Activated CD4-positive, alpha-beta T cell treated with anti-CD3 and anti-CD28 coated beads, Interleukin-2, amount 10 ng/mL, durations not matched to agents 24 days and 14 days (primary cell): ENCODE measurements at places on chromosomes 13 and 19.

DNA sequence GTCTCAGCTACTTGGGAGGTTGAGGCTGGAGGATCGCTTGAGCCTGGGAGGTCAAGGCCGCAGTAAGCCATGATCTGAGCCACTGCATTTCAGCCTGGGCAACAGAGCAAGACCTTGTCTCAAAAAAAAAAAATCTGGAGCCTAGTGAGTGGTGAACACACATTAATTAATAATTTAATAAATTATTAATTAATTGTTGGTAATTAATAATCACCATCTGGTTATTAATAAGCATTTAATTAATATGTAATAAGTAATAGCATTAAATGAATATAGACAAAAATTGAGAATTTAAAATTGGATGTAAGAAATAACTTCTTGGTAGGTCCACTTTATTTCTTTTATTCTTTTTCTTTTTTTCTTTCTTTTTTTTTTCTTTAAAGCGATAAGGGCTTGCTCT is 31.9 kb upstream of the CEBPA start:
- no peak for DNase-seq

GRCh38 chr13:63902141-63902540 is 2486.5 kb upstream of the PCDH20 start:
- DNase-seq, result no peak

DNA sequence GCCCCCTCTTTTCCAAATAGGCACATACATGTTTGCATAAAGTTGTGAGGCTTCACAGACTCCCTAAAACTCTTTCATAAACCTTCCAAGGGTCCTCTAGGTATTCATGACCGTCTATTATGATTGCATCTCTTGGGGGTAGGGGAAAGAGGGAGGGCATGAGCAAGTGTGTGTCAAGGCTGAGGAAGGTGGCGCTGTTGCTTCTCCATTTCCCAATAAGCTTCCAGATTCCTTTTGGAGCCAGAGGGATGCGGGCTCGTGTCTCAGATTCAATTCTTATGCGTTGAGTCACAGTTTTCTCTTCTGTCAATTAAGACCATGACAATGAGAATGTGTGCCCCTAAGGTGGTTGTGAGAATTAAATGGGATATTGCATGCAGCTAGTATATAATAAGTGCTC is 51.0 kb upstream of the CYP2A7 start:
- DNase-seq, result no peak

DNA sequence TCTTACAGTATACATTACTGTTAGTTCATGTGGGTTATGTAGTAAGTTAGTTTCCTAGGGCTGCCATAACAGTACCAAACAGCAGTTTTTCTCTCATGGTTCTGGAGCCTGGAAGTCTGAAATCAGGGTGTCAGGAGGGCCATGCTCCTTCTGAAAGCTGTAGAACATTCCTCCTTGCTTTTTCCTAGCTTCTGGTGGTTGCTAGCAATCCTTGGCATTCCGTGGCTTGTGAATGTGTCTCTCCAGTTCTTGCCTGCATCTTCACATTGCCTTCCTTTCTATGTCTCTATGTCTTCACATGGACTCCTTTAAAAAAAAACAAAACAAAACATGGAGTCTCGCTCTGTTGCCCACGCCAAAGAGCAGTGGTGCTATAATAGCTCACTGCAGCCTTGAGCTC is 95.4 kb downstream of the WDFY2 start:
- DNase-seq, result no peak

DNA sequence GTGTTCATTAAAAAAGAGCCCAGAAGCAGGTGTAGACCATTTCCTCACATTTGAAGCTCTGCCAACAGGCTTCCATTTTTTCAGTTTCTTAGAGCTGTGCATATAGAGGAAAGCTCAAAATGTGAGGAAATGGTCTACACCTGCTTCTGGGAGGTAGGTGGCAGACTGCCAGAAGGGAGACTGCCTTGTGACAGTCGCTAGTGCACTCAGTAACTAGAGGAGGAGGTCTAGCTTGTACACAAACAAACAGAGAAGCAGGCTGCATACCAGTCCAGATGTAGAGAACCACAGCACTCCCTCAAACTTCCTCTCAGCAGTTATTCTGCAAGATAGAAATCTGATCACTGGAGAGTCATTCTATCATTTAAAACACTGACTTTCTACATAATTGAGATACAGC is 800.2 kb downstream of the EFNB2 start:
- no peak for DNase-seq

GRCh38 chr13:73910733-73911132 is 223.5 kb downstream of the KLF12 start:
- DNase-seq, result no peak

GRCh38 chr19:55276720-55277430 is 3.0 kb downstream of the HSPBP1 start:
- no peak for DNase-seq

GRCh38 chr19:14198384-14199376 is 7.3 kb downstream of the ADGRL1 start:
- DNase-seq, result no peak

DNA sequence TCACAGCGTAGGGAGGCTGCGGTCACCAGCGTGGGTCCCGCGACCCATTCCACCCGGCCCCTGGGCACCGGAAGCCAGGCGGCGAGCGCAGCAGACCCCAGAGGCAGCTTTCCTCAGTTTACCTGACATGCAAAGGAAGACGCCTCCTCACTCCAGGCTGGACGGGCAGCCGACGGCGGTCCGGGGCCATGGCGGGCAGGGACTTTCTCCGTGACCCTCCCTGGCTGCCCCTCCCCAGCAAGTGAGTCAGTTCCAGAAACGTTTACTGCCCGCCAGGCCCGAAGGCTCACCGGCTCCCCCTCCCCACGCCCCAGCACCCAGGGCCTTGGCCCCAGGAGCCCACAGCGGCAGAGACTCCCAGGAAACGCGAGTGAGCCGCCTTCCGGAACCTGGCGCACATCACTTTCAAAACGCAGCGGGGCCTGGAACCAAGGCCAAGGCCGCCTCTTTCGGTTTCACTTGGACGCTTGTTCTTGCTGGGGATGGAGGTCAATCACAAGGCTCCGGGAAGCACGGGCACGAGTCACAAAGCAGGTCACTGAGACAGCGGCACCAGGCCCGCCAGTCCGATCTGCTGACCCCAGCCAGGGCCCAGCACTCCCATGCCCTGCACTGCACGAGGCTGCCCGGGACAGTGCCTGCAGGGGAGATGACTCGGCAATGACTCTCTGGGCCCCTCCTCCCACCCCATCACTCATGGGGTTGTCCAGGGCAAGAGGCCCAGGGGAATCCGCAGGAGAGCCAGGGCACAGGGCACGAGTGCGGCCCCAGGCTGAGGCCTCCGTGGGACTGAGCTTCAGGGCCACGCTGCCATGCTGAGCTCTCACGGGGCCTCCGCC is 5.3 kb downstream of the SBNO2 start:
- DNase-seq, result no peak

- no peak for DNase-seq
These were observed 160.2 kb downstream of the SLC7A1 start for GRCh38 chr13:29435125-29435911.

DNA sequence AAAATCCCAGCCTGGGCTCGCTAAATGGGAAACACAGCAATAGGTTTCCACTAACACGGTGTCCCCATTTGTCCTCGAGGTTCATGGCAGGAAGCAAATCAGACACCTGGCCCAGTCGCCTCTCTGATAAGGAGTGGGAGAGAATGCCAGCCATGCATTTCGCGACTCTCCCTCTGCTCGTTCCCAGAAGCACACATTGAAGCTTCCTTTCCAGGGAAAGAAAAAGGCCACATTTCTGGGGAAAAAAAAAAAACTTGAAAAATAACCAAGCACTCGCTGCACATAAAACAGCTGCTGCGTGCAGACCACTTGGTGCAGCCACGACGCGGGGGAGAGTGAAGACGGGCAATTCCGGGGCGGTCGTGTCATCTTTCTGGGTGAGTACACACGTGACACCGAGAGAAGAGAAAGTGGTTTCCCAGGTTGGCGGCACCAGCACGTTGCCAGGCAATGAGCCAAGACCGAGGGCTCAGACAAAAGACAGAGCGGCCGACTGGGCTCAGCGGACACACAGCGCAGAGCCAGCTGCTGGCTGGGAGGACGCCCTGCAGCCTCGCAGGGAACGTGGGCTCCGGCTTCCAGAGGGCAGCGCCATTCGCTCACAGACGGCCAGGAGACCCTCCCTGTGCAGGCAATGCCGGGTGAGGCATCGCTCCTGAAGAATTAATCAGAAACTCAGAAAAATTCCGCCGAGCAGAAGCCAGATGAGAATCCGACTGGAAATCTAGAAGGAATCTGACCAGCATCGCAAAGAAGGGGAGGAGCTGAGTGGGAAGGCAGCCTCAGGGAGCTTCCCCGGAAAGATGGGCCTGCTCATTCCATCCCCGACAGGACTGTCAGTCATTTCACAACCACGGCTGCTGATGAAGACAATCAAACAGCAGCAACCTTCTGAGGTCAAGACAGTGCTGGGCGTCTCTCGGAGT is 83.2 kb upstream of the IRS2 start:
- DNase-seq, result peak; percentile 54

- DNase-seq, result no peak
These were observed 389.3 kb upstream of the PCDH9 start for GRCh38 chr13:67619351-67619994.

DNA sequence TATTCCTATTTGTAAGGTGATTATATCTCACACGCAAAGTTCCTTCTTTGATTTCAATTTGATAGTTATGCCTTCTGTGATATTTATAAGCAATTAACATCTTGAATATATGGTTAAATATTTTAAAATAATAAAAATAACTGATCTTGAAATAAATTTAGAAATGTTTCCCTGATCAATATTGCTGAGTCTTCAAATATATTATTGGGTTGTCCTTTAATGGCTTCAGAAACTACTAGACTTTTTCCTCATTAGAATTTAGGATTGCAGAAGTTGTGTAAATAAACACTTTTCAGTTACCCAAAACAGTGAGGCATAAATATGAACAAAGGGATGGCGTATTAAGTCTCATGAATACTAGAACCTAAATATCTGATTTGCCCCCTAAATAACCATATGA is 252.3 kb upstream of the PRR20A start:
- no peak for DNase-seq

DNA sequence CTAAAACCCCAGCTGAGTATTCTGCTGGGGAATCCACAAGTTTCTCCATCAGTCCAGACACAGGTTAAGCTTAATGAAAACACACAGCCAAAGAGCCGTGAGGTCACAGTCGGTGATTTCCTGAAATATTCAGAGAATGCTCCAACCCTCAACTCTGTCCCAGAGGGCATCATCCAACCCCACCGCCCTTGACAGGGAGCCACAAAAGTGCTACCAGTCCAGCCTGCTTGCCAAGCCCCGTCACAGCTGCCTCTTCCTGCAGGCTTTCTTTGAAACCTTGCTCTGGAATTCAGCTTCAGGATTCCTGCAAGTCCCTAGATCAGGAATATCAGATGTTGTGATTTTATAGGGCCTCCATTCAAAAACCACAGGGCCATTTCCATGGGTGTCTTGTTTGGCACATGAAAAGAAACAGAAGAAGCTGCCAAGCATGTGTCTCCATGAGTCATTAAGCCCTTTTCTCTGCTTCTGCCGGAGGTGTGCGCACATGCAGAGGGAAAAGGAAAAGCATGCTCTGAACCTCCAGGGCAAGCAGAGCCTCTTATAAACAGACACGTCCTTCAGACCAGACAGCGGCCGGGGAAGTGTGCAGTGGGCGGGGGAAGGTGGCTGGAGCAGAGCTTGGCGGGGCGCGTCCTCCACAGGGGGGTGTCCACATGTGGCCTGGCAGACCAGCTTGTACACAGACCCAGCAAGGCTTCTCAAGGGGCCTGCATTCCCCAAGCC is 164.7 kb downstream of the KATNAL1 start:
- DNase-seq, result peak; percentile 78

GRCh38 chr13:60335531-60335930 is 61.5 kb upstream of the TDRD3 start:
- no peak for DNase-seq

GRCh38 chr13:32017474-32017873 is 14.1 kb upstream of the FRY start:
- no peak for DNase-seq

DNA sequence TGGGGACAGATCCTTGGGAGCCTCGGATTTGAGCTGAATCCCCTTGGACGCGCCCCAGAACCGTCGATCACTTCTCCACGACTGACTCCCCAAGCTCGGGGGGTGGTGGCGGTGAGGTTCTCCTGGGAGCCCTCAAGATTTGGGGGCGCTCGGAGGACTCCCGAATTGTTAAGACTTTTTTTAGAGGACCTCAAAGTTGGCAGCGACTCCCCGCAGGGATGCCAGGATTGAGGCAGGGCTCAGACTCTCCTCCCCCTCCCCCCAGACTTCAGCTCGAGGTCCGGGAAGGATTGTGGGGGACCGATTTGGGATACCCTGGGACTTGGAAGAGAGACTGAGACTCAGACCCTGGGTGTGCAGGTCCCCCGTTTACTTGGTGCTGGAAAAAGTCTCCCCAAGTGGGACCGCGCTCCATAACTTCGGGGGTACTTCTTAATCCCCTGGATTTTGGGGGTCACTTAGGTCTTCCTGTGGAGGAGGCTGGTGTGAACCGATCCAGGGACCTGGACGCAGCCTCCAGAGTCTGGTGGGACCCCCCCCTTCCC is 665 bp downstream of the VASP start:
- peak; percentile 71 for DNase-seq

DNA sequence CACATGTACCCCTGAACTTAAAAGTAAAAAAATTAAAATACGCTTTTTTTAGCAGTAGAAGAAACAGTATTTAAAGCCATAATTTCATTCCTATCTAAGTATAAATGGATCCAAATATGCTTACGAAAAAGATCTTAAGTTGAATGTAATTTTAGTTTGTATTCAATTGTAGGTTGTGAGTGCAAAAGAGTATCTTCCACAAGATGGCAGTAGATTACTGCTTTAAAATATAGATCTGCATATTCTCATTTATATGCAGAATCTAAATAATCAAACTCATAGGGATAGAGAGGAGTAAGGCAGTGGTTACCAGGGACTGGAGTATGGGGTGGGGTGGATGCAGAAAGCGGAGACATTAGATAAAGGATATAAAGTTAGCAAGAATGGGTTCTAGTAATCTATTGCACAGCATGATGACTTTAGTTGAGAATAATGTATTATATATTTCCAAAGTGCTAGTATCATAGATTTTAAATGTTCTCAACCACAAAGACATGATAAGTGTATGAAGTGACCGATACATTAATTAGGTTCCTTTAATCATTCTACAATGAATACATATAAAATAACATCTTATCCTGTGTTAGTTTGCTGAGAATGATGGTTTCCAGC is 14.2 kb downstream of the OR7A17 start:
- no peak for DNase-seq

- no peak for DNase-seq
These were observed 89.5 kb upstream of the RFC3 start for GRCh38 chr13:33728271-33729037.

GRCh38 chr13:49367640-49368422 is 76.0 kb downstream of the CAB39L start:
- no peak for DNase-seq

- no peak for DNase-seq
These were observed 29.4 kb downstream of the TSSK6 start for GRCh38 chr19:19485998-19486290.

- peak; percentile 90 for DNase-seq
These were observed 15.0 kb upstream of the EMC10 start for GRCh38 chr19:50461066-50461875.
